Peyer's patch (tissue), 4 donors: ENCODE measurements at places on chromosomes 7 and 10. TPM values are rescaled to one million over a fixed set of nuclear protein-coding genes. Genes with fewer than 3 reads are reported as not detected.

The CPA2 gene
- 2.7 TPM for total RNA-seq

GRCh38 chr10:74863551-74863950 lies 37.2 kb downstream of the KAT6B start:
- no peak overlapping the region for H3K4me3 ChIP-seq
- no peaks in the 10 kb centered on the region for H3K36me3 ChIP-seq
- H3K27ac ChIP-seq = no peak overlapping the region
- DNase-seq = no peak
- H3K4me1 ChIP-seq = peaks cover 6% of the 10 kb centered on the region

The TMEM139 gene
- 151 TPM for total RNA-seq

- no peaks in the 10 kb centered on the region for H3K4me1 ChIP-seq
- H3K36me3 ChIP-seq = no peaks in the 10 kb centered on the region
- H3K27ac ChIP-seq = no peak overlapping the region
- H3K4me3 ChIP-seq = no peak overlapping the region
- no peaks in the 10 kb centered on the region for H3K27me3 ChIP-seq
- DNase-seq = no peak
Observed at GRCh38 chr7:90629297-90629918, 33.3 kb downstream of the CDK14 start.

- H3K27me3 ChIP-seq = no peaks in the 10 kb centered on the region
- peaks cover 25% of the 10 kb centered on the region for H3K4me1 ChIP-seq
- H3K36me3 ChIP-seq = no peaks in the 10 kb centered on the region
- no peak overlapping the region for H3K4me3 ChIP-seq
- no peak overlapping the region for H3K27ac ChIP-seq
- no peak for DNase-seq
Observed at GRCh38 chr7:162632-163297, 29.6 kb upstream of the FAM20C start.

- no peak overlapping the region for H3K4me3 ChIP-seq
- DNase-seq = no peak
- H3K27ac ChIP-seq = no peak overlapping the region
- no peaks in the 10 kb centered on the region for H3K27me3 ChIP-seq
- H3K36me3 ChIP-seq = no peaks in the 10 kb centered on the region
Observed at GRCh38 chr10:13079776-13080050, 20.2 kb upstream of the OPTN start.

The HABP2 gene
- total RNA-seq = 0.27 TPM

GRCh38 chr10:18100669-18101068 lies 39.6 kb upstream of the CACNB2 start:
- H3K36me3 ChIP-seq = no peaks in the 10 kb centered on the region
- no peaks in the 10 kb centered on the region for H3K27me3 ChIP-seq
- no peak overlapping the region for H3K27ac ChIP-seq
- no peaks in the 10 kb centered on the region for H3K4me1 ChIP-seq

- no peaks in the 10 kb centered on the region for H3K27me3 ChIP-seq
- no peak overlapping the region for H3K4me3 ChIP-seq
- H3K27ac ChIP-seq = no peak overlapping the region
- no peaks in the 10 kb centered on the region for H3K4me1 ChIP-seq
Observed at GRCh38 chr7:107501593-107501992, 31.7 kb downstream of the GPR22 start.

DNA sequence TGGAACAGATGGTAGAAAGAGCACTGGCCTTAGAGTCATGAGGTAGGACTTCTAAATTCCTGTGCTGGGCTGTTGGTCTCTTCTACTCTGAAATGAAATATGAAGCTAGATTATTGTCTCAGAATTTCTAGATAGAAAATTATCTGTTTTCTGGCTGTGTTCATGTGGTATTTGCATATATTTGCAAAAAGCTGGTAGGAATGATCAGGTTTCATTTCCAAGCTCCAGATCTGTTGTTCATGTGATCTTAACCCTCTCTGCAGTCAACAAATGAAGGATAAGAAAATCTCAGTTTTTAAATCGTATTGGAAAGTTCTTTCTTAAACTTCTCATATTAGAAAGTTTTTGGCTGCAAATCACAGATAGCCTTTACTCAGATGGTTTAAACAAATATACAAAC lies 248.3 kb downstream of the CDK14 start:
- no peaks in the 10 kb centered on the region for H3K36me3 ChIP-seq
- H3K27me3 ChIP-seq = no peaks in the 10 kb centered on the region
- H3K4me1 ChIP-seq = no peaks in the 10 kb centered on the region
- H3K27ac ChIP-seq = no peak overlapping the region
- no peak overlapping the region for H3K4me3 ChIP-seq
